ENCODE measurements at places on chromosomes 16 and 17.

GRCh38 chr17:66304304-66305174 is 2.1 kb downstream of the PRKCA start:
- DNase-seq, result peak; percentile 35

DNA sequence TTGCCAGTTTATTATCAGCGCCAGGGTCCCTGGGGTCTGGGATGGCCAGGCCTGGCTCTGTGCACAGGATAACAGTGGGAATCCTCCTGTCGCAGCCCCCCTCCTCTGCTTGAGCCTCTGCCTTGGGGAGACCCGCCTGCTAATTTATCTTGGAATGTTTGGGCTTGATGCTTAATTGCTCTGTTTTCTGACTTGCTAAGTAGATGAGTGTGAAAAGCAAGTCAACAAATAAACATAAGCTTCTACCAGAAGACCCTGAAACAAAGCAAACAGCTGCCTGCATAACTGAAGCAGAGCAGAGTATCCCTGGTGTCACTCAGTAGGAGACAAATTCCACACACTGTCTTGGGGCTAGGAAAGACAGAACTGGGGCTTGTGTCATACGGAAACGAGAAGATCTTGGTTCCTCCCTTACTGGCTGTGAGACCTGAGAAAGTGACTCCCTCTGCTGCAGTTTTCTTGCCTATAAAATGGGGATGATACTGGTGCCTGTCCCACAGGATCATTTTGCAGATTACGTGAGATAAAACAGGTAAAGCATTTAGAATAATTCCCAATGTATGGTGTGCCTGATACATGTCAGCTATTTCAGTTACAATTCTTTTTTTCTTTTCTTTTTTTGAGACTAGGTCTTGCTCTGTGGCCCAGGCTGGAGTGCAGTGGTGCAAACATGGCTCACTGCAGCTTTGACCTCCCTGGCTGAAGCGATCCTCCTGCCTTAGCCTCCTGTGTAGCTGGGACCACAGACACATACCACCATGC is 44.8 kb upstream of the IRX3 start:
- DNase-seq, result no peak

- DNase-seq, result no peak
These were observed 13.8 kb upstream of the HAP1 start for GRCh38 chr17:41748275-41748674.

DNA sequence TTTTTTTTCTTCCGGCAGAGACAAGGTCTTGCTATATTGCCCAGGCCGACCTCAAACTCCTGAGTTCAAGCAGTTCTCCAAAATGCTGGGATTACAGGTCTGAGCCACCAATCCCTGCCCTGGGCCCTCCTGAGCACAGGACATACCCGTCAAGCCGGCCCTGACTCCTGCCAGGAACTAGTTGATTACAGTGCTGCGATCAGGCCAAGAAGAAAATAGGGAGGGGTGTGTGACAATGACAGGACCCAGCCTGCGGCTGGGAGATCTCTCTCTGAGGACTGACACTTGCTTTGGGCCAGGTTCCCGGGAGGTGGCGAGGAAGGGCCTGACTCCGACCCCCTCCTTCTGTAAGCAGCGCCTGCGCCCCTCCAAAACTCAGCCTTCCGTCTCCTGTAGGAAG is 276.6 kb downstream of the MRTFB start:
- DNase-seq, result no peak

DNA sequence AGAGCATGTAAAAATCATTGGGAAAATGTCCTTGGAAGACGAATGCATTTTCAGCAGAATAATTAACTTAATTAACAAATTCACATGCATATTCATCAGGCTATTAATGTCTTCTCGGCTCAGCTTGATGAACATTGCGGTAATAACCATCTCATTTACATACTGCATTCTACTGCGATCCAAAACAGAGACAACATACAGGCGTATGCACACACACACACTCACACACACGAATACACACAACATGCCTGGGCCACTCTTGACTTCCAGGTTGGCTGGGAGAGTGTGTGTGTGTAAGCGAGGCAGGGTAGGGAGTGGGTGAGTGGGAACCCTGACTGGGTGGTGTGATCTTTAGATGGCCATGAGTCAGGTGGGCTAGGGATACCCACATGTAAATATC is 44.7 kb downstream of the NEUROD2 start:
- no peak for DNase-seq

- peak; percentile 43 for DNase-seq
These were observed 27.9 kb upstream of the OR4D1 start for GRCh38 chr17:58120195-58120822.

DNA sequence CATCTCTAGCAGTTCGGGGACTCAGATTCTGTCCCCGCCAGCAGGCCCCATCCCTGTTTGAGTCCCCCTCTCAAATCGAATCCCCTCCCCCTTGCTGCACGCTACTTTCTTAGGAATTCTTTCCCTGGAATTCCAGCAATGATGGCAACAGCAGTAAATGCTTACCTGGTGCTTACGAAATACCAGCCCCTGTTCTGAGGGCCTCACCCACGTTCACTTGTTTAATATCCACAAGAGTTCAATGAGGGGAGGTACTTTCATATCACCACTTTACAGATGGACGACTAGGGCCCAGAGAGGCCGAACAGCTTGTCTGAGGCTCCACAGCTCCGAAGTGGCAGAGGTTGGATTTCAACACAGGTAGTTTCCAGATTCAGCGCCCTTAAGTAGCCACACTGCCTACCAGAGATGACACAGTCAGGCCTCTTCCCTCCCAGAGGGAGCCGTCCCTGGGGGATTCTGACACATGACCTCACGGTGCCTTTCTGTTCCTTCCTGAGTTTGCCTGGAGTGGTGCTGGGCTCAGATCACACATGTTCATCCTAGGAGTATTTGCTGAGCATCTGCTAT is 120.7 kb upstream of the GSE1 start:
- DNase-seq, result no peak

DNA sequence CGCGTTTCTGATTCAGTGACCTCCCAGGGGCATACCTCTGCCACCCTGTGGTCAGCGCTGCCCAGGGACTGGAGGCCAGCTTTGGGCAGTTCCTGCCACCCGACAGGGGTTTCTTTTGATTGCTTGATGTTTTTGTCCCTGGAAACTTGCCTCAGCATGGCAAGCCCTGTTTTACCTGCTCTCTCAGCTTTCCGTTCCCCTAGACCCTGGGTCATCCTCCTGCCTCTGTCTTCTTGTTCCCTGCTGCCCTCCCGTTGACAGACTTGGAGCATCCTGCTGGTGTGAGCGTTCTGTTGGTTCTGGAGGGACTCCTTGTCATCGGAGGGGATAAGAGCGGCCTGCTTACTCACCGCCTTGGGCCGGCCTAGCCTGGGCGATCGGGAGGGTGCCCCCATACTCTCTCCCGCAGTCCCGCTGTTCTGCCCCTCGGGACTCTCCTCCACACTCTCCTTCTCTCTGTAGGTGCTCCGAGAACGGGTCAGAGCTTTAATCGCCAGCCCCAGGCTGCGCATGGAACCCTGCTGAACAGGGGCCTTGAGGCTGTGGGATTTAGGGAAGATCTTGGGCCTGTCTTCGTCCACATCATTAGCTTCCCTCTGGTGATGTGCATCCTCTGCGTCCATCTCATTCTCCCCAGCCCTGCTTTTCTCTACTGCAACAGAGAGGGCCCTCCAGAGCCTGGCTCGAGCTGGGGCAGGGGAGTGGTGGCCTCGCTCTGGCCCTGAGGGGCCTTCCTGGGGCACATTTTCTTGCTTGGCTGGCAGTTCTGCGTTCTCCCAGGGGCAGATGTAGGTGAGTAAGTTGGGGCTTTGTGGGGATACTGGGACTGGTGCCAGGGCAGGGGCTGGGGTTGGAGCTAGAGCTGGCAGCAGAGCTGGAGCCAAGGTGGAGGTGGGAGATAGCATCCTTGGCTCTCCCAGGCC is 13.7 kb downstream of the GPR179 start:
- no peak for DNase-seq

DNA sequence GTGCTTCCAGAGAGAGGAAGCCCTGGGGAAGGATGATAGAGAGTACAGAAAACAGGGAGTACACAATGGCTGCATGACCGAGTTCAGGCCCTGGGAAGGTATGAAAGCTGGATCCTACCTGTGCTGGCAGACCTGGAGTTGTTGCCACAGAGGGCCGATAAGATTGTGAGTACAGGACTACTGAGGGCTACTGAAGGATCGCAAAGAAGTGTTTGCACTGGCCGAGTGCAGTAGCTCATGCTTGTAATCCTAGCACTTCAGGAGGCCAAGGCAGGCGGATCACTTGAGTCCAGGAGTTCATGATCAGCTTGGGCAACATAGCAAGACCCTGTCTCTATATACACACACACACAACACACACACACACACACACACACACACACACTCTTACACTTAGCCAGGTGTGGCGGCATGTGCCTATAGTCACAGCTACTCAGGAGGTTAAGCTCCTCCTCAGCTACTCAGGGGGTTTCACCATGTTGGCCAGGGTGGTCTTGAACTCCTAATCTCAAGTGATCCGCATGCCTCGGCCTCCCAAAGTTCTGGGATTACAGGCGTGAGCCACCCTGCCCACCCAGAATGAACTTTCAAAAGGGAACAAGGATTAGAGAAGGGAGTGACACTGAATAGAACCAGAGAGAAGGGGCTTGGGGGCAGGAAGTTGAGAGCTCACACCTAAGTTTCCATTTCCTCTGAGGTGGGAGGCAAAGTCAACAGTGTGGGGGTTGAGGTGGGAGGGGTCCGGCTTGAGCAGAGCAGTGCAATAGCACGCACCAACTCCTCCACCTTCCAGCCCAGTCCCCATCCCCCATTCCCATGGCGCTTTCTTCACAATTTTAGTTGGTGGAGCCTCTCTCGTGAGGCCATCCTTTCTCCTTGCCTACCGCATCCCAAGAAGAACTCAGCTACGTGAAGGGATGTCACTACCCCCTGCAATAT is 7.5 kb downstream of the SCIMP start:
- DNase-seq, result no peak

- no peak for DNase-seq
These were observed 49.1 kb downstream of the ADCY7 start for GRCh38 chr16:50315346-50315997.

GRCh38 chr17:42409523-42410318 is 13.3 kb downstream of the CAVIN1 start:
- DNase-seq, result peak; percentile 84

GRCh38 chr16:21302454-21302853 is 24.4 kb upstream of the CRYM start:
- DNase-seq, result peak; percentile 34

DNA sequence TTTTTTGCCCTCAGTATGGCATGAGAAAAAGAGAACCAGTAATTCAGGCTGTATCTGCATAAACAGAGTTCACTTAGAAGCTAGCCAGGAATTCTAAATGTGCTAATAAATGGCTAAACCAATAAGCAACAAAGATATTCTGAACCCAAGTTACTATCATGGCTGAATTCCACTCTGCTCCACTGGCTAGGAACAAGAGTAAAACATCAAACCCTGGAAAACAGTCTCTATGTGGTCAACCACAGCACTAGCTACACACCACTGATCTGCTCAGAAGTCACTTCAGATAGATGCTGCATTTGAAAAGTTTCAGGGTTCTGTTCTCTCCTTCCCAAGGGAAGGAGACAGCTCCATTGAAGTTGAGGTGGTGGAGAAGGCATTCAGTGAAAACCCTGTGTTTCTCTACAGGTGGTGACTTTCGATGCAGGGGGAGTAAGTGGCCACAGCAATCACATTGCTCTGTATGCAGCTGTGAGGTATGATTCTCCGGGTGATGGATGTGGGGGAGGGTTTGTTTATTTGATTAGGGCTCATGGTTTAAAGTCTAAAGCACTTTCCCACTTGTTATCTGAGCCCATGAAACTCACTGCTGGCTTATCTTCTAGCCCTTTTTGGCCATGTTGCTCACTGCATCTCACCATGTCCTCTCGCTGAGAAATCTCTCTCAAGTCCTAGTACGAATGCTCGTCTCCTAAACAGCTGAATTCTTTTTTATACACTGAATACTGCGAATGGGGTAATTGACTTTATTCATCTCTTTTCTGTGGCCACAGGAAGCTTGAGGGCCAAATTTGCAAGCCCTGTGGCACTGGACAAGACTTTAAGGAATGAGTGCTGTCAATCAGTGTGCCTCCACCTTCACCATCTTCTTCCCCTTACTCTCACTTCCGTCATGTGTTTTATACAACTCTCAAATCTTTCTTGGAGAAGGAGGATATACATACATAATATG is 39.9 kb downstream of the CENPV start:
- no peak for DNase-seq

DNA sequence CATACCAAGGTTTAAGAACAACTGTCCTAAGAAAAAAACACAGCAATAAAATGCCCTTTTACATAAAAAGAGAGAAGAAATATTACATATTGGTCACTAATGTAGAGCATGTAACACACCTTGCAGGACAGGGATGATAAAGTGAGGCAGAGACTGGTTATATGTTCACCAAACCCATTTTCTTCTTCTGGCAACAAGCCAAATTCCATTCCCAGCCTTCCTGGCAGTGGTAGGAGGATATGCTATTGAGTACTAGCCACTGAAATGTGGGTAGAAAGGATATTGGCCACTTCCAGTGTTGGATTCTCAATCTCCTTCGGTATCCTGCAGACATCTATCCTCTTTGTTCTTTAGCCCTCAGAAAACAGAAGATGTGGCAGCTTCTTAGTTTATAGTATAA is 105.2 kb upstream of the SHISA6 start:
- DNase-seq, result no peak

DNA sequence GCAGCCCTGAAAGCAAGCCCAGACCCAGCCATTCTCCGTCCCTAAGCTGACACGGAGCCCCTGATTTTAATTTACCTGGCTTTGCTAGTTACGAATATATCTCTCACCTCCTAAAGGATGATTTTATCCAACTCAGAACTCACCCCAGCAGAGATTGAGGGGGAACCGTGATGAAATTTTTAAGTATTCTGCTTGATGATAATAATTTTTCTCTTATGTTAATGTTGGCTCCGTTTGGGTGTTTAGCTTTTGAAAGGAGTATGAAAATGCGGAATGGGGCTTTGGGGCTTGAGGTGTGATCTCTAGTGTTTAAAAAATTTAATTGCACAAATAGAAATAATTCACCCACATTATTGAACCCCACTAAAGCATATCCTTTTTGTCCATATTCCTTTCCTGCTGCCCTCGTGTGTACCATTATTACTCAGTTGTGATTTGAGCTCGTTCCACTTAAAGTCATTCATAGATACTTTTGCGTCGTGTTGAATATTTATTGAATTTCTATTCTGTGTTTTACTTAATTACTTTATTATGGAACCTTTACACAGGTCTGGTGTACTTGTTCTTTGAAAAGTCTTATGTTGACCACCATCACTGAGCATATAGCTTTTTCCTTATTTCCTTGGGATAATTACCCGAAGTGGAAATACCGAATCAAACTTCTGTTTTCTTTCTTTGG is 775 bp downstream of the PRPSAP2 start:
- DNase-seq, result no peak

- no peak for DNase-seq
These were observed 177.2 kb downstream of the ENGASE start for GRCh38 chr17:79251824-79252223.

GRCh38 chr16:58509256-58510096 is 5.8 kb upstream of the SETD6 start:
- no peak for DNase-seq

DNA sequence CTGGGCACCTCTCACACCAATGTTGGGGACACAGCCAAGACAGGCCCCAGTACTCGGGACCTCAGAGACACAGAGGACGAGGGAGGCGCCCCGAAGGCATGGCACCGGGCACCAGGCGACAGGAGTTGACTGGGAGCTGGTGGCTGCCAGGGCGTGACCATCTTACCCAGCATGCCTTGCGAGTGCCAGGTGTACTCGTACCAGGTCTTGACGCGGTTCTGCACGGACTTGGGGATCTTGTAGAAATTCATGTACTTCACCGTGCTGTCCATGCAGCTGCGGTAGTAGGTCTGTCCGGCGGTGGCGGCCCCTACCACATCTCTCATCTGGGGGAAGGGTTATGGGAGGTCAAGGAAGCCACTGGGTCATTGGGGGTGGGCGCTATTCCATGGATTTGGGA is 67.3 kb downstream of the CNGB1 start:
- DNase-seq, result no peak

Measured in LHCN-M2 (cell line).